ENCODE measurements at places on chromosomes 2 and 18. TPM values are rescaled to one million over a fixed set of nuclear protein-coding genes. Genes with fewer than 3 reads are reported as not detected.

The ALPG gene
- total RNA-seq, result not detected

The PTPRN gene
- not detected for total RNA-seq

The B3GNT7 gene
- total RNA-seq, result 0.26 TPM

DNA sequence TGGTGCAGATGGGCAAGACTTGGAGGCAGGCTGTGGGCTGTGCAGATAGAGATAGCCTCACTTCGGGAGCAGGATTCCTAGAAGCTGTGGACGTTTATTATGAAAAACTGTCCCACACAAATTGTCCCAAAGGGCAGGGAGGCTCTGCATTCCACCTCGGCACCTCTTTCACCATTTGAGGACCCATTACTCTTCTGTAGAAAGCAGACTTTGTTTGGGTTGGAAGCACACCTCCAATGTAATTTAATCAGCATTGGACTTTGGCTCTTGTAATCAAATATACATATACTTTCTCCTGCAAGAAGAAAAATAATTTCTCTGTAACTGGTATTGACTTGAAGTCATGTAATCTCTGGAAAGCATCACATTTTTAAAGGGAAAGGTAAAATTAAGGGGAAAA is 8.5 kb downstream of the ONECUT2 start:
- DNase-seq, result no peak

GRCh38 chr18:70082430-70082829 is 123.1 kb downstream of the RTTN start:
- DNase-seq, result no peak
